Large intestine (tissue), 12 donors: ENCODE measurements at places on chromosomes 13 and 19. TPM values are rescaled to one million over a fixed set of nuclear protein-coding genes. Genes with fewer than 3 reads are reported as not detected.

DNA sequence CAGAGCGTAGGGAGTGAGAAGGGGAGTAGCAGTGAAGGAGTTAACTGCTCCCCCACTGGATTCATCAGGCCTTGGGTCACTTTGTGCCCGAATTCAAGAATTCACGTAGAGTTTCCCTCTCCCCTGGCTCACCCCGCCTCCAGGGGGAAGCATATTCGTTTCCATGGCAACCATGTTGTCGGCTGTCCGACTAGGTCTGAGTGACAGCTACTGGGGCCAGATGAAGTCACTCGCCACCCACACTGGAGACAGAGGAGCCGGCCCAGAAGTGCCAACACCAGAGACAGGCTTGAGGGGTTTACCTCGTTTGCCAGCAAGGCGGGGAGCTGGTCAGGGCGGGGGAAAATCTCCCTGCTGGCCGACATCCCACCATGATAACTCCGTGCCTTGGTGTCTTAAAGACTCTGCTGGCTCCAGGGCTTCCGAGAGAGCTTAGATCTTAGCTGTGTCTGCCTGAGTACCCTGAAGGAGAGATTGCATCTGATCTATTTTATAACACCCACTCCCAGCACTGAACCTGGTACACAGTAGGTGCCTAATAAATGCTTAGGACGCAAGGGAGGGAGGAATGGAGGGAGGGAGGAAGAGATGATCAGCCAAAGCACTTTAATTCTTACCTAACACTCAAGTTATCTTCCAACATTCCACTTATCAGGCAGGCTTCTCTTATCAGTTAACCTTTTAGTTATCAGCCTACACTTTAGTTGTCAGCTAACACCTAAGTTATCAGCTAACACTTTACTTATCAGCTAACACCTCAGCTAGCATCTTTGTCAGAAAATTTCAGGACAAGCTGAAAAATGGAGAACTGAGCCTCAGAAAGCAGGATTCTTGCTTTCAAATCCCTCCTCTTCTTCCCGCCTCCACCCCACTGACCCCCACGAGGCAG, 57.2 kb upstream of the ZNRF4 start:
- H3K36me3 ChIP-seq, result no peaks in the 10 kb centered on the region
- no peaks in the 10 kb centered on the region for H3K4me1 ChIP-seq
- no peak overlapping the region for H3K27ac ChIP-seq

DNA sequence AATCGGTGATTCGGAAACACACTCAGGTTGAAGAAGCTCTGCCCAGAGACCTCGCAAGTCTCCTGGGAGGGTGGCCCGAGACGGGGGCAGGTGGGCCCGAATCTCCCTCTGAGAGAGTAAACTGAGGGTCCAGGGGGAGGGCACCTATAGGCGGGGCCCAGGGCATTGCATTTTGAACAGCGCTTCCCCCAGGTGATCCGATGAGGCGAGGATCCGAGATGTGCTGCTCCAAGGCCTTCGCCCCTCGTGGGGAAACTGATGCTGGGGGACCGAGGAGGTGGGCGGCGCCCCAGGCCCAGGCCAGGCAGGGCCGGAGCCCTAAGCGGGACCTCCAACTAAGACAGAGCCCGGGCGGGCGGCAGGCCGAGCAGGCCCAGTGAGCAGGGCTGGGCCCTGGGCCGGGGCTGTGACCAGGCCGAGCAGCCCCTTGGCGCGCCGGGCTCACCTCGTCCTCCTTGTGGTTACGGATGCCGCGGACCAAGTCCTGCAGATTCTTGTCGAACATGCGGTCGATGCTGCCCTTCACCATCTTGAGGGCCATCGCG, 500 bp downstream of the AP3D1 start:
- H3K4me1 ChIP-seq, result peaks cover 13% of the 10 kb centered on the region
- H3K36me3 ChIP-seq, result peaks cover 10% of the 10 kb centered on the region
- DNase-seq, result no peak
- peak overlapping the region; percentile 98 for H3K4me3 ChIP-seq

GRCh38 chr19:15456871-15457700, 7.3 kb downstream of the RASAL3 start:
- no peak overlapping the region for H3K4me3 ChIP-seq
- no peaks in the 10 kb centered on the region for H3K36me3 ChIP-seq
- peaks cover 5% of the 10 kb centered on the region for H3K4me1 ChIP-seq
- H3K27me3 ChIP-seq, result peaks cover 79% of the 10 kb centered on the region
- DNase-seq, result peak; percentile 41
- H3K27ac ChIP-seq, result no peak overlapping the region

DNA sequence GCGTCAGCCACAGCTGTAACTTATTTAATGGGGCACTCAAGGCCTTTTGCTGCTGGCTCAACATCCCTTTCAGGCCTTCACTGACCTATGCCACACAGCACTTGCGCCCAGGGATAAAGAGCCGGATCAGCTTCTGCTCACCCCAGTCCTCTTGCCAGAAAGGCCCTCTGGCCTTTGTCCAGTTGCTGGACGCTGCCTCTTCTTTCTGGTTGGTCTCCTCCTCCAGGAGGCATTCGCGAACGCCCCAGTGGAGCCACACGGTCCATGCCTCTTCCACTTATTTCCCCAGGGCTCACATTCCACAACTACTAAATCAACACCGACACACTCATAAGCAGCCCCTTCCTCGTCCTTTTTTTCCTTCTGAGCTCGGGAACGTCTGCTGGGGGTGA, 3.7 kb upstream of the ZNF329 start:
- H3K4me1 ChIP-seq, result peaks cover 10% of the 10 kb centered on the region
- peak; percentile 36 for DNase-seq
- H3K36me3 ChIP-seq, result no peaks in the 10 kb centered on the region

The ZNF112 gene
- 9.2 TPM for polyA plus RNA-seq

The ATP8A2 gene
- polyA plus RNA-seq, result 2.3 TPM
